Upper lobe of right lung (tissue), 1 donor: ENCODE measurements at places on chromosomes 2 and 18.

DNA sequence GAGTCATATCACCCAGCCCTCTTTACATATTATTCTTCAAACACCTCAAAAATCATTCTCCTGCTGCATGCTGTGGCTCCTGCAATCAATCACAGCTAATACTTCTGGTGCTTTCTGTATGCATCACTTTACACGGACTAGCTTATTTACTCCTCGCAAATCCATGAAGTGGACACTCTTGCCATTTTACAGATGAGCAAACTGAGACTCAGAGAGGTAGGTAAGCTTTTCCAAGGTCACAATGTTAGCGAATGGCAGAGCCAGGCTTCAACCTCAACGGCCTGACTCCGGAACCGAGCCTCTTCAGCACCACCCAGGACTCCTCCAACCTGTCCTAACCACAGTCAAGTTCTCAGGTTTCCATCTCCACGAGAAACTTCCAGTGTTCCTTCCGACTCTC is 36.8 kb downstream of the TCF4 start:
- no peak for DNase-seq

- DNase-seq = no peak
Measured at GRCh38 chr18:27948986-27949385, 227.9 kb downstream of the CDH2 start.

DNA sequence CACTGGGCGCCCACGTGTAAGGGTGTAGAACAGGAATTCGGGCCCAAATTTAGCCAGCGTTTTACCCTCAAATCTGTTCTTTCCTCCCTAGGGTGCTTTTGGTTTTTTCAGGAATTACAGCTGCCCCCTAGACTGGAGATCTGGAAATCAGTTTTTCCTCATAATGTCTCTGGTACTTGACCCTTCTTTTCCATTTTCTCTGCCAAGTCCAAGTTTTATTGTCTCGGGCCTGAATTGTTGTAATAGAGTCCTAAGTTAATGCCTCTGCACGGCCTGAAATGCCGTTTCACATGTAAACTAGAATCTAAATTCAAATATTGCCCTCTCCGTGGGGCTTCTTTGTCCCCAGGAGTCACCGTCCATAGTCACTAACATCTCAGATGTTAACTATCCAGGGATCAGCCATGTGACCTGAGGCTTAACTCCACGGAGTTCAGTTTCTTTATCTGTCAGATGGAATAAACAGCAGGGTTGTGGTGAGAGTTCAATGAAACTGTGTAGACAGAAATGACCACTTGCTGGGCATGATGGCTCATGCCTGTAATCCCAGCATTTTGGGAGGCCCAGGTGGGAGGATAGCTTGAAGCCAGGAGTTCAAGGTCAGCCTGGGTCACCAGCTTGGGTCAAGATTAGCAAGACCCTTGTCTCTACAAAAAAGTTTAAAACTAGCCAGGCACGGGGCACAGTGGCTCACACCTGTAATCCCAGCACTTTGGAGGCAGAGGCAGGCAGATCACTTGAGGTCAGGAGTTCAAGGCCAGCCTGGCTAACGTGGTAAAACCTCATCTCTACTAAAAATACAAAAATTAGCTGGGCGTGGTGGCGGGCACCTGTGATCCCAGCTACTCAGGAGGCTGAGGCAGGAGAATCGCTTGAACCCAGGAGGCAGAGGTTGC is 12.7 kb upstream of the CABLES1 start:
- no peak for DNase-seq

DNA sequence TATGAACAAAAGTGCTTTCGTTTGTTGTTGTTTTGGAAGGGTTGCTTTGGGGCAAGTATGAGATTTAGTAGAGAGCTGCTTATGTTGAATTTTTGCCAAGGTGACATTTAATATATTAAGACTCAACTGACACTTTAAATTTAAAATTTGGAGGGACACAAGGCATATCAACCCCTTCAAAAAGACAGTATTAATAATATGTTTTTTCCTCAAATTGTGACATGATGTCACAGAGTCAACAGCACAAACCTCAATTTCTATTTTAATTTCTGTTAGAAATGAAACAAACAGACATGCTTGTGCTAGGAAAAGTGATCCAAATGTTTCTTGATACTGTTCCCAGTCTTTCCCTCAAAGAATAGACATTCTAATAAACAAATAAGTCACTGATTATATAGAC is 218.9 kb downstream of the CYRIA start:
- no peak for DNase-seq

- DNase-seq = no peak
Measured at GRCh38 chr18:77209587-77209986, 40.1 kb upstream of the GALR1 start.

DNA sequence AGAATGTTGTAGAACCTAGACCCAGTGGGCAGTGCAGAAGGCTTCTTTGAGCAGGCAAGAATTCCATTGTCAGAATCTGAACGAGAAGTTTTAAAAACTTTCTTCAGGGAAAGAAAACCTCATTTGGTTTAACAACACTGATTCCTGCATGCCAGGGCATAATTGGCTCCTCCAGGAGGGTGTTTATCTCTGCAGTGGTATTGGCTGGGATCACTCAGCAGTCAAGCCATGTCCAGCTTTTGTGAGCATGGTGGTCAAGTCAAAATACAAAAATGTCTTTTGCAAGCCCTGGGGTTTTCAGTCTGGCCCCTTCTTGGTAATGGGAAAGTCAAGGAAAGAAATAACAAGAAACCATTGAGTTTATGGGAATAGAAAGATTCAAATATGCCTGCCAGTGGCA is 28.3 kb downstream of the FHOD3 start:
- no peak for DNase-seq

DNA sequence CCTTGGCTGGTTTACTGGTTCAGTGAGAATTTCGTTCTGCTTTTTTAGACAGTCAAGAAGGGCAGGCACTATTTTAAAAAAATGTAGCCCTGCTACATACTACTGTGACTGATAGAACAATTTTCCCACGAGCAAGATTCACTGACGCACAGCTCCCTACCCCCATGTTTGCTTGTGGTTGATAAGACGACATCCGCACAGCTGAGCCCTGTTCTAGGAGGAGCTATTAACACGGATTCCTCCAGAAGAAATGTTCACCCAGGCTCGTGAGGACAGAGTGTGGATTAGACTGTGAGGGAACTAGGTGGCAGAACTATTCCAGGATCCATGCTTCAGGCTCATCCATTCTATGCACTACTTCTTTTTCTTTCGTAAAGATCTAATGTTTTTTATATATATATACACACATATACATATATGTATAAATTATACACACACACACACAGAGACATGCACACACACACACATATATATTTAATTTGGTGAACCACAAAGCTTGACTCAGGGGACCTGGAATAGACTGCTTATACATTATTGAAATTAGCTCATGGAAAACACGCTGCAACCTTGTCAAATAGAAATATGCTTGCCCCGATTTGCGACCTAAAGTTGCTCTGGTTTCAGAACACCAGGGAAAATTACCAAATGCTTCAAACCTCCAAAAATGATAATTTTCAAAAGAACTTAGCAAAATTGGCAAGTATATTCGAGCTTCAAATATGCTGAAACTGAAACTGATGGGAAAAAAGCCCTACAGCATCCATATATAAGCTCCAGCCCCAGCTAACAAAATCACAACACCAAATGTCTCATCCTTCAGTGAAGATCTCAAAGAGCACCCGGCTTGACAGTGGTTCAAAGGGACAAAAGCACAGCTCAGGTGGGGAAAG is 370.4 kb downstream of the SOCS6 start:
- no peak for DNase-seq

DNA sequence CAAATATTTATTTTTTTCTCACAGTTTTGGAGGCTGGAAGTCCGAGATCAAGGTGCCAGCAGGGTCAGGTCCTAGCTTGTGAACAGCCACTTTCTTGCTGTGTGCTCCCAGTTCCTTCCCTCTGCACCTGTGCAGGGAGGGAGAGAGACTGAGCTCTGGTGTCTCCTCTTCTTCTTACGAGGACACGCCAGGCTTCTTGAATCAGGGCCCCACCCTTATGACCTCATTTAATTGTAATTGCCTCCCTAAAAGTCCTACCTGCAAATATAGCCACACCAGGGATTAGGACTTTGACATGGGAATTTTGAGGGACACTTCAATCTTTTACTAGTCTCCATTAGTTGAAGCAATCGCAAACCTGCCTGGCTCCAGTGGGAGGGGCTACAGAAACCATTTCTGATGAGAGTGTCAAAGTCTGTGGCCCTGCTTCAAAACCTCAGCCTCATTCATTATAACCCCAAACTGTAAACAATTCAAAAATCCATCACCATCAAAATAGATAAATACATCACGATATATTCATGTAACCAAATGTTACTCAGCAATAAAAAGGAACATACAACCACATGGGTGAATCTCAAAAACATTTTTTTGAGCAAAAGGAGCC is 18.2 kb upstream of the SEH1L start:
- no peak for DNase-seq

- DNase-seq = no peak
Measured at GRCh38 chr2:112923967-112924338, 13.0 kb downstream of the IL37 start.

DNA sequence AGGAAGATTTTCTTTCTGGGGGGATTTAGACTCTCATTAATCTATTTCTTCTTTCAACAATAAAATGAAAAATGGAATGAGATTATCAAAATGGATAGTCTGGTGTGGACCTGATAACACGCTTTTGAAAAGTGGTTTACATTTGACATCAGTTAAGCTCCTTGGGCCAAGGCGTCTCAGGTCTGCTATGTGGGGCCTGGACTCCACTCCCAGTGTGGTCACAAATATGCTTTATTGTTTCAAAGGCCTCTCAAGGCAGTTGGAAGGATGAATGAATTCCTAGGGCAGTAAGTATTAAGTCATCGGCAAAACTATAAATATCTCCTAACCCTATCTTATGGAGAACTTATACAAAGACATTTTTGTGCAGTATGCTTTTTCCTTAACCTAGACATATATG is 74.5 kb downstream of the ETAA1 start:
- no peak for DNase-seq

- DNase-seq = no peak
Measured at GRCh38 chr2:113117541-113118262, 9.7 kb upstream of the IL1RN start.

DNA sequence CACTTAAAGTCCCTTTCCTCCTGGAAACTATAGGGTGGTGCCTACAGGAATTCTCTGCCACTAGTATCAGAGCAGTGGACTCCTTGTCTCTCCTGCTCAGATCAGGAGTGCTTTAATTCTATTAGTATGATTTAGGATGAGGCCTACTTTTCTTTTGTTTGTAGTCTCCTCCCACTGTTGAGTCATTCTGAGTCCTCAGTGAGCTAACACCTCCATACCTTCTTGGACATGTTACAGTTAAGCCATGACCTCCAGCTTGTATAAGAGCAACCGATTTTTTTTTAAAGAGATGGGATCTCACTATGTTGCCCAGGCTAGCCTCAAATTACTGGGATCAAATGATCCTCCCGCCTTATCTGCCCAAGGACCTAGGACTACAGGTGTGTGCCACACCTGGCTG is 48.7 kb upstream of the OTOF start:
- no peak for DNase-seq

DNA sequence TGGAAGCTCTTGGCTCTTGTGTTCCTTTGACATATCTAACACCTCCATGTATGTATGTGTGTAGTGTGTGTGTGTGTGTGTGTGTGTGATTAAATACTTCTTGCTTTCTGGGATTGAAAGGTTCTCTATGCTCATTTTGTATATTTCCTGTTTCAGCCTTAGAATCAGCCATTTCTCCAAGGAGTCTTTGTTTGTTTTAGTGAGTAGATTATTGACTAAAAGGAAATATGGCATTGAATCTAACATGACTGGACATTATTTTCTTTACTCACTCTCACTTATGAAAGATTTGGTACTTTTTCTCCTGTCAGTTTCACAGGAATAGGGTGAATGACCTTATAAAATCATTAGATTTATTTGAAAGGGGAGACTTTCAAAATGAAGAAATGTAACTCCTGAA is 413.8 kb upstream of the SLC14A2 start:
- DNase-seq = no peak

- DNase-seq = no peak
Measured at GRCh38 chr18:59005262-59005661, 134.4 kb upstream of the SEC11C start.

DNA sequence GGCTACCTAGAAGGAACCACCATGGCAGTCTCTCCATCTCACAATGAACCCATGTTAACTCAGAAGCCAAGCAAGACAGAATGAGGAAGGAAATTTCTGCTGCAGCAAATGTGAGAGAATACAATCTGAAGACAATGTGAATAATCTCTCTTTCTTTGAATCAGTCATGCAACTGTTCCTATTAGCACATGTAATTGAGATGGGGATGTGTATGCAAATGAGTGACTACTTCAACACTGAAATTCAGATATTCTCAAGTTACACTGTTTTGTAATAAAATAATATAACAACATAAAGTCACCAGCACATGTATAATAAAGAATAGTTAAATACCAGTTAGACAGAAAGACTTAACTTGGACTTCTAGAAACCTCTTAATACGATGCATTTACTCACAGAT is 1200.6 kb upstream of the PIK3C3 start:
- no peak for DNase-seq
